ENCODE measurements at places on chromosomes 12 and 14.

DNA sequence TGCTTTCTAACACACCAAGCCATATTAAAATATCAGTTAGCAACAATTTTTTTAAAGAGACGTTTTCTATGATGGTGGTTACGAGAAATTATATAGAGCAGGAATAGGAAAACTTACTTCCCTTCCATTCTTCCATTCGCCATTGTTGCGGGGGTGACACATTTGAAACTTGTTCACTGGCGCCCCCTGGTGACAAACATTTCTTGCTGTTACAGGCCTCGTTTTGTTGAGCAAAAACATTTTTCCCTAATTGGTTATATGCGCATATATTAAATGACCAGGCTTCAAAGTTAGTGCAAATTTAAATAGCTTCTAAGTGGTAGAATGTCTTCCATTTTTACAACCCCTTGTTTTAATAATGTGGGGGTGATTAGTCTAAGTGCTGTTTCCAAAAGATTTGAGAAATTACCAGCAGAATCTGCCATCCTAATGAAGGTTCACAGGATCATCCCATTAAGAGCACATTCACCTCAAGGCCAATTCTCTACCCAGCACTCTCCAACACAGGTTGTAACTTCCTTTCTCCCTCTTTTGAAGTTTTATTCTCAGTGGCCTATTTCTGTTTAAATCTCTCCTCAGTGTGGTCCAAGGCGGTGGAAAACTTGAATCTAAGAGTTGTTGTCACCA lies 1124.7 kb downstream of the FLRT2 start:
- peak; percentile 68 for DNase-seq

GRCh38 chr12:102234599-102234998 lies 37.0 kb upstream of the PMCH start:
- no peak for DNase-seq

DNA sequence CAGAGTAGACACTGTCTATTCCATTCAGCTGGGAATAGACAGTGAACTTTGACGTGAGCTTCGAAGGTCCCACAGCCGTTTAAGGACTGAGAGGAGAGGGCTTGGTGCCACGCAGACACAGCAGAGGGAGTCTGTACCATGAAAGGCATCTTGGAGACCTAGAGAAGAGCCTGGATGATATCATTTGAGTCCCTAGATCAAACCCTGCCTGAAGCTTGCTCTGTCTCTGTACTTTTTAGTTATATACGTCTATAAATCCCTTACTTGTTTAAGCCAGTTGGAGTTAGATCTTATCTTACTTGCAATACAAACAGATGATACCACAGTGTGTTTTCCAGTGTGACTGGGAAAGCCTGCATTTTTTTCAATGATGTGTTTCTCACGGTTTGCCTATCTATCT lies 128.9 kb upstream of the RTL1 start:
- no peak for DNase-seq

GRCh38 chr12:60257063-60257462 lies 661.2 kb downstream of the SLC16A7 start:
- DNase-seq, result no peak

DNA sequence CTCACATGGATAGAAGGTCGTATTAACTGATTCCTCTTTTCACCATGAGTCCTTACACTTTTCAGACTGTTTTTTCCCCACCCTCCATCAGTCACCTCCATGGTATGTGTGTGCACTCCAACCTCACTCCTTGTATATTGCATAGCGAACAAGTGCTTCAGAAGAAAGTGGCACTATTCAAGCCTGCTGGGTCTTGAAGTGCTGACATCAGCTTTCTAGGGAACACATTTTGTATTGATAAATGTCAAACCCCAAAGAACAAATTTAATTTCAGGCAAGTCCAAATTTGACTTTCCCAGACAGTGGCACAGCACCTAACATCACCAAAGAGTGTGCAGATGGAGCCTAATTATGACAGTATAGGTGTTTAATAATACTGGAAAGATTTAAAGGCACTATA lies 617.4 kb upstream of the STXBP6 start:
- no peak for DNase-seq

- no peak for DNase-seq
Observed at GRCh38 chr12:5864301-5864700, 80.8 kb downstream of the ANO2 start.

GRCh38 chr14:91406982-91407381 lies 10.6 kb downstream of the CCDC88C start:
- no peak for DNase-seq

DNA sequence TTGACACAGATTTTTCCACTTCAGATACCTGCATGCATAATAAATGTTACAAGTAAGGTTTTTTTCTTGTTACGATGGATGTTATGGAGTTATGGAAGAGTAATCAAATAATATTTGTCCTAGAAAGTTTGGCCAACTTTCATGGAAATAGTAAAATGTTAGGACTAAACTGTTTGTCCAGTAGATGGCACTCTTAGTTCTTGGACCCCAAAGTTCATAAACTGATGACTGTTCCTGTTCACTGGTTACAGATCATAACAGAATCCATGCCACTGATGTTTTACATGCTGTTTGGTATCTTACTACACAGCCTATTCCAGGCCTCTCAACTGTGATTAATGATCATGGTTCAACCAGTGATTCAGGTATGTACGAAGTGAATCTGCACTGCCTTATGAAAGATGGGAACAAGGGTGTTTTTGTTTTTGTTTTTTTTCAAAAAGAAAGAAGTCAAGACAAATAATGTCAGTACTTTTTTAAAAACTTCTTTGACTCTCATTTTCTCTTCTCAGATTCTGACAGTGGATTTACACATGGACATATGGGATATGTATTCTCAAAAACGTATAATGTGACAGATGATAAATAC lies 48.8 kb upstream of the SLCO1C1 start:
- DNase-seq, result no peak

DNA sequence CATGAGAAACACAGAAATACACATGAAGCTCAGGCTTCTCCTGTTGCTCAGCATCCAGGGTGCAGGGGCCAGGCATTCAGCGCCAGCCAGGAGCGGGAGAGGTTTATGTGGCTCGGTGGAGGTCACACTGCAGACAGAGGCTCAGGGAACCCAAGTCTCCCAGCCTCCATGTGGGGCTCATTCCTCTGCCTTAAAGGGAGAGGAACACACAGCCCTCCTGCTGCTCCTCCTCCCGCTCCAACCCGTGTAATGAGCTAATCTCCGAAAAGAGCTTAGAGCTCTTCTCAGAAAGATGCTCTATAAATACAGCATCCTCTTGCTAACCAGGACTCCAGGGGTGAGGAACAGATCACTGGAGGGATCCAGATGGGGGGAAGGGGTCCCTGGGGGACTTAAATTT lies 28.2 kb downstream of the FGF6 start:
- no peak for DNase-seq

GRCh38 chr12:92362785-92363184 lies 217.1 kb upstream of the BTG1 start:
- no peak for DNase-seq

DNA sequence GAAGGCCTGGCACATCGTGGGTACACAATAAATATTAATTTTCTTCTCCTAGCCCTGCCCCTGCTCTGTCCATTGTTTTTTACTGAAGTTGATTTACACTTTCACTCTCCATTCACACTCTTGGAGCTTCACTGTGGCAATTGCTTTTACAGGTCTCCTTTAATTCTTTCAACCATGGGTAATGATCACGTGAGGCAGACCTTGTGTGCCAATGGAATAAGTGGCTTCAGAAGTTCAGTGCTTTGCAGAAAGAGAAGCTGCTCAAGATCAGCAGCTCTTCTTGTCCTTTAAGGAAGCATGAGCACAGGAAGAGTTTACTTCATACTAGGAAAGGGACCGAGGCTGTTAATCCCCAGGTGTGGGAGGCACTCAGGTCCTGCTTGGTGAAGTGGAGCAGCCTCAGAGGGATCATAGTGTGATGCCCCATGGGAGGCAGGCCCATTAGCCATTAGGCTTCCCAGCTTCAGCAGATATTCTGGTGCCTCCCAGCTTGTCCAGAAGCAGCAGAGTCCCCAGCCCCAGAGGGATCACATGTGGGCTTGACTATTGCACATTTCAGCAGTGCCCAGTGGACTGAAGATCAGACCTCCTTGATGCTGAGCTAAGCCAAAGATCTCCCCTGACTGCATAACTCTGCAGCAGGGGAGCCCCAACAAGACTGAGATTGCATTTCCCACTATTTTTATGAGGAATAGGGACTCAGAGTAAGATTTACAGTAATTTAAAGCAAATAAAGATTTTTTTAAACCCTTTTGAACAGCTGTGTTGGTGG lies 5.0 kb upstream of the SLC35F4 start:
- no peak for DNase-seq

DNA sequence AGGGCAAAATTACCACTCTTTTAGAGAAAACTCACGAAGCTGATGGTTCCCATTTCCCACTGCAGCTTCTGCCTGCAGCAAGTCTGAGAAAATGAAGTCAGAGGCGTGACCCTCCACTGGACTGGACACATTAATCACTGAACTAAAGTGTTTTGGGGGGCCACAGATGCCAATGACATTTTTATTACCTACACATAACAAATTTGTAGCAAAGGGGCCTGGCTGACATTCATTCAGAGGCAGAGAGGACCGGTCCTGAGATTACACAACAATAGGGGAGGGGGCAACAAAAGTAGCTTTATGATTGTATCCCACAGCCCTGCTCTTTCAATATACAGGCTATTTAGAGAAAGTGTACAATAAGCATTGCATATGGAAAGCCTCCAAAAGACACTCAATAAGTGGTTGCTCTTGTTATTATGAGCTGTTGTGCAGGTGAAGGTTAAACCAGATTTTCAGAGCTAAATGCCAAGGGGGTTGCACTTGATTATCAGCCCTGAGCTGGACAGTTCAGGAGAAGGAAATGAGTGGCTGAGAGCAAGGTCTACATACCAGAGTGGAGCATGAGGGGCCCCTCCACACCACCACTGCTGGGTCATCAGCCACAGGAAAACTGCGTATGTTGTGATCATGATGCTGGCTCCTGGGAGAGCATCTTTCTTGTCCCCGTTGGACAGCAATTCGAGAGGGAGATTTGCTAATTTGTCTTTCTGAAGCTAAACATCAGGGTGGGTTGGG lies 41.5 kb upstream of the CCDC60 start:
- DNase-seq, result no peak

DNA sequence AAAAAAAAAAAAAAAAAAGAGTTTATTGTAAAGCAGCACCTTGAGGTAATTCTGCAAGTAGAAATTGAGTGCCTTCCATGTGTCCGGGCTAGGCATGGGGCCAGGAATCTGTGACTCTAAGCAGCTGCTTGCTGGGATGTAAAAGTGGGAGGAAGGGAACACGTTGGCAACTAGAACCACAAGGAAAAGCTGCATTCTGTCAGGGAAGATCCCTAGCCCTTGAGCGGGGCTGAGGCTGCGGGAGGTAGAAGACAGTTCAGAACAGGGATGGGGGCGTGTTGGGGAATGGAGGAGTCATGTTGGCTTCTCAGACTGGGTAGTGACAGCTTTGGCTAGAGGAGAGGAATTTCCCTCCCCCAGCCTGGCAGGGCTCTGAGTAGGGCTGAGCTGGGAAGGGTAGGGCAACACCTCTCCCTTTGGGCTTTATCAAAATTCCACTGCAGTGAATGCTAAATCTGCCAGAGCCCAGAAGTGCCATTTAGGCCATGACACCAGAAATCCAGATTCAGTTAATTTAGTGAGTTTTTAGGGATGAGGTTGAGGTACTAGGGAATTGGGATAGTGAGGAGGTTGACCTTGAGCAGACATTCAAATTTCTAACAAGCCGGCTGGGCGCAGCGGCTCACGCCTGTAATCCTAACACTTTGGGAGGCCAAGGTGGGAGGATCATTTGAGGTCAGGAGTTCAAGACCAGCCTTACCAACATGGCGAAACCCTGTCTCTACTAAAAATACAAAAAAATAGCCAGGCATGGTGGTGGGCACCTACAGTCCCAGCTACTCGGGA lies 3.4 kb upstream of the TRAFD1 start:
- peak; percentile 68 for DNase-seq

GRCh38 chr12:26689281-26689841 lies 143.6 kb downstream of the ITPR2 start:
- DNase-seq, result no peak

DNA sequence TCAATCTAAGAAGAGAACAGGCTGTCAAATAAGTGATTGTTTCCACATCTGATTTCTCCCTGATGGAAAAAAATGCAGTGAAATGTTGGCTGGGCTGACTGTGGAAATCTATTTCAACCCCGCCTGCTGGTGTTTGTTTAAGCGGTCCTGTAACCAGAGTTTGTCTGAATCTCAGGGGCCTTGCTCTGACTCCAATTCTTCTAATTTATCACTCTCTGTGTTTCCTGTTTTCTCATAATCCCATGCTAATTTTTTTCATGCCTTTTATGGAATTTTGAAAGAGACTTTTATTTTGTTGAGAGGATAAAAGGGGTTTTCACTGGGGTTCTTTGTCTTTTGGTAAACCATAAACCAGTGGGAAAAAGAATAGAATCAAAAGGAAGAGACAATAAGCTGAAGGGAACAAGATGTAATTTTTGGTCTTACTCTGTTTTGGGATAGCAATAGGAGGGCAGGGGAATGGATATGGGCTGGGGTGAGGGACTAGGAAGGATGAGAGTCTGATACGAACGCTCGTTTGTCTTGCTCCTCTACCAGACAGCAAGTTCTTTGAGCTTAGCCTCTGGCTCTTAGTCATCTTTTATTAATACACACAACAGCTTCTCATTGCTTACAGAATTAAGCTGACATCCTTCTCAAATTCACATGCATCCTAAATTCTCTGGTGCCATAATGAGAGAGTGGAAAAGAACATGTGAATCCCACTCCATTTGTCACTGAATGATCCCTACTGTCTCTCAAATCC lies 8.0 kb upstream of the MGP start:
- DNase-seq, result no peak

- no peak for DNase-seq
Observed at GRCh38 chr12:10982244-10982643, 4.5 kb downstream of the TAS2R50 start.

GRCh38 chr12:6827982-6828780 lies at the start of gene P3H3:
P3H3 (plus strand) TSS chr12:6828407; CDS start chr12:6828441, 34 bp downstream.
- no peak for DNase-seq

GRCh38 chr12:64991121-64991611 lies 129.9 kb downstream of the WIF1 start:
- DNase-seq, result no peak

DNA sequence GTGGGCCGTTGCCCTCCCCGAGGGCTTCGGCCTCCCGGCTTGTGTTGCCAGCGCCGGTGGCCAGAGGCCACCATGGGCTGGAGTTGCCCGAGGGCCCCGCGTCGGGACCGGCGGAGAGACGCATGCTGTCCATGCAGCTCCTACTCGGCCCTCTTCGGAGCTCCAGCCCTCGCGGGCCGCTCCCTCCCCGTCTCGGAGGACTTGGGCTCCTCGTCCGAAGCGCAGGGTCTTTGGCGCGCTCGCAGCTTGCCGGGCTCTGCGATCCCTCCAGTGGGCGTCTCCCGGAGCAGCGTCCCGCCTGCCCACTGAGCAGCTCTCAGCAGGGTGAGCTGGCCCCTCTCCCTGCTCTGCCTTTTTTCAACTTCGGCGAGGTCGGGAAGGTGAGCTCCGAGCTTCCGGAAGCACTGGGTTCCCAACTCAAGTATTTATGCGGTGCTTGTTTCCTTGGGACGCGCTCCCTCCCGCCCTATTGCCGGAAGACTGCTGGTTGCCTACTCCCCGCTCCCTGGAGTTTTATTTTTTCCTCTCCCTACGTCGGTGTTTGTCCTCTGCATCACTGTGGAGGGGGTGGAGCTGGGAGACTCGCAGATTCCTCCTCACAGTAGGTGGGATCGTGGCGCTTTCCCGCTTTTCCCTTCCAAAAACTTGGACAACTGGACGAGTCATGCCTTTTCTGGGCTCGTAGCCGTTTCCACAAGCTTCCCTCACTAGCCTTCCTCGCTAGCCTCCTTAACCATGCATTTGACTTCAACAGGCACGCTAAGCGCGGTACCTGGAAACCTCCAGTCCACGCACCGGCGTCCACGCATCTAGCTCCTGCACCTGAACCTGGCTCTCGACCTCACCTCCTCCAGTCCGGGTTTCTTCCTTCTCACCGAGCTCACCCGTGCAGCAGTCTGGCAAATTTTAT lies at the start of gene AVPR1A:
Gene AVPR1A (minus strand): TSS at position 489 of the 910 bp plus-strand sequence. CDS start 365 bp downstream, at position 124.
- peak; percentile 79 for DNase-seq

GRCh38 chr12:50695961-50696360 lies 67.9 kb upstream of the ATF1 start:
- DNase-seq, result no peak
